NCI-H69 (cell line): ENCODE measurements at places on chromosomes 1 and 21.

- DNase-seq: no peak
Observed at GRCh38 chr1:28172713-28173150, 3.8 kb downstream of the PTAFR start.

- DNase-seq: no peak
Observed at GRCh38 chr1:56868761-56869160, 14.2 kb downstream of the C8A start.

DNA sequence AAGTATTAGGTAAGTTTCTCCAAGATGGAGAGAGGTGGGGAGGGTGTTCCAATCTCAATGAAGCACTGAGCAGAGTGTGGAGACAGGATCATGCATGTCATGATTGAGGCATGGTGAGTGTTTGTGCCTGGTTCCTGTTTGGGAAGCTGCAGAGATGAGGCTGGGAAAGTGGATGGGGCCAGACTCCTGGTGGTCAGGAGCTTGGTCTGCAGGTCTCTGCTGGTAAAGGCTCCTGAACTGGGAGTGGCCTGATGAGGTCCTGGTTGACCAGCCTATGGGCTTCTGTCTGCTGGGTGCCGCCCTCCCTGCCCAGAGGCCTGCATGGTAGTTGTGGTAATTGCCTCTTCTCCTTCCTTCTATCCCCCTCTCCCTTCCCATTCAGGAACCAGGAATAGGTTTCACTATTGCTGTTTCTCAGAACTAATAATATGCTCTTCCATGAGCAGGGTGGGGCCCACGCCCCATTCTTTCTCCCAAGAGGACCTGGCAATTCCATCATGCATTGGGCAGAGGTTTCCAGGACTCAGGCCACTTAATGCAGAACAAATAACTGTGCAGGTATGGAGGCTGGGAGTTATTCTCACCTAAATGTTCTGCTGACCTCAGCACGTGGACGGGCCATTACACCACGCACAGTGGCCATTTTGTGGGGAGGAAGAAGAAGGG, 24.5 kb downstream of the PROK1 start:
- no peak for DNase-seq

DNA sequence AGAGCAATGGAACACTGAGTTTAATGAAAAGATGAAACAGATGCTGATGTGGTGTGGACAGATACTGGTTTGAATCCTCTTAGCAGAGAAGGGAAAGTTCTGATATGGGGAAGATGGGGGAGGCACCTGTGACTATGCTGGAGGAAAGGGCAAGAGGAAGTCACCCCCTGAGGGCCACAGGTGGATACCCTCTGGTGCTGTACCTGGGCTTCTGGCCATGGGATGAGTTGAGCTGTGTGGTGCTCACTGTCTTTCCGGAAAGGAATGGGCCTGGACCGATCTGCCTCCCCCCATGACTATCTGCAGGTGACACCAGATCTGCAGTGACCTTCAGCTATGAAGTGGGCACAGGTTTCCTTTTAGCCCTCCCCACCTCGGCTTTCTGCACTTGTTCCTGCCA, 52.4 kb downstream of the IER5 start:
- no peak for DNase-seq
